ENCODE measurements at places on chromosomes 5 and 9. TPM values are rescaled to one million over a fixed set of nuclear protein-coding genes. Genes with fewer than 3 reads are reported as not detected.

DNA sequence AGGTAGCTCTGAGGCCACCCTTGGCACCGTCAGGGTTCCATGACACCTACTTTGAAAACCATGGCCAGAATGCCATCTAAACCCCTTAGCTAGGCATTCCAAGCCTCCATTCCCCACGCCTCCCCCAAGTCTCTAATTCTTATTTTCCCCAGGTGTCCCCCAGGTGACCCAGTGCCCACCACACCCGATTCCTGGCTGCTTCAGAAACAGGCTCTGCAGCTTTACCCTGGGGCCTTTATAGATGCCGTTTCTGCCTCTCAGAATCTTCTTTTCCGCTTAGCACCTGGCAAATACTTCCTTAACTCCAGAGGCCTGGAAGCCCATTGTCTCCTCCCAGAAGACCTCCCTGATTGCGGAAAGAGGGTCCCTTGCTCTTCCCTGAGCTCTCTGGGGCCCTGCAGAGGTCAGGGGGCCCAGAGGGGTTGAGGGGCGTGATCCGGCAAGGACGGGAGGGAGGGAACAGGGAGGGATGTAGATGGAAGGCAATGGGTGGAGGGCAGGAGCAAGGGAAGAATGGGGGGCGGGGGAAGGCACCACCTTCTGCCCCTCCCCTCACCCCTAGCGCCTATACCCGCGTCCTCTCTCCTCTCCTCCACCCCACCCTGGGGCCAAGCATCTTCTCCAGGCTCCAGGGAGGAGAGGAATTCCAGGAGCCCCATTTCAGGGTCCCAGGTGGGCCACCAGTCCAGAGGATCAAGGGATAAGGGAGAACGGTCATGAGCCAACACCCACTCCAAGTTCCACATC is 12.0 kb upstream of the WDR38 start:
- DNase-seq = no peak

LCN1 gene
- total RNA-seq = not detected

OBP2B gene
- not detected for total RNA-seq

- DNase-seq = no peak
Measured at GRCh38 chr9:112081918-112082729, 93.0 kb downstream of the SUSD1 start.

GRCh38 chr5:73820326-73820725 is 194.3 kb downstream of the ARHGEF28 start:
- no peak for DNase-seq

DNA sequence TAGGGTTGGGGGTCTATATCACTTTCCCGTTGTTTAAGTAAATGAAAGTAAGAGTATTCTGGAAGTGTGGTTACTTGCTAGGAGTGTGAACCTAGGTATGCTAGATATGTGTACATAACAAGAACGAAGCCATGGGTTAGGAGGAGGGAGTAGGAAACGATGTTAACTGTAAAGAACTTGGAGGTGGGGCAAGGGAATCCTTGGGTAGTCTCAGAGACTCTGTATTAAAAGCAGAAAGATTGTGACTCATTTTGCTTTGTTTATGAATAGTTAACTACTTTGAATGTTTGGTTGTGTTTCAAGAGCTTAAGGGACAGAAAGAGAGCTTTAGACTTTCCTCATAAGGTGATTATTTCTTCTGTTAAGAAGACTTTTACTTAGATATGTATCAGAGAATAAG is 59.9 kb downstream of the TMEM252 start:
- no peak for DNase-seq

DNA sequence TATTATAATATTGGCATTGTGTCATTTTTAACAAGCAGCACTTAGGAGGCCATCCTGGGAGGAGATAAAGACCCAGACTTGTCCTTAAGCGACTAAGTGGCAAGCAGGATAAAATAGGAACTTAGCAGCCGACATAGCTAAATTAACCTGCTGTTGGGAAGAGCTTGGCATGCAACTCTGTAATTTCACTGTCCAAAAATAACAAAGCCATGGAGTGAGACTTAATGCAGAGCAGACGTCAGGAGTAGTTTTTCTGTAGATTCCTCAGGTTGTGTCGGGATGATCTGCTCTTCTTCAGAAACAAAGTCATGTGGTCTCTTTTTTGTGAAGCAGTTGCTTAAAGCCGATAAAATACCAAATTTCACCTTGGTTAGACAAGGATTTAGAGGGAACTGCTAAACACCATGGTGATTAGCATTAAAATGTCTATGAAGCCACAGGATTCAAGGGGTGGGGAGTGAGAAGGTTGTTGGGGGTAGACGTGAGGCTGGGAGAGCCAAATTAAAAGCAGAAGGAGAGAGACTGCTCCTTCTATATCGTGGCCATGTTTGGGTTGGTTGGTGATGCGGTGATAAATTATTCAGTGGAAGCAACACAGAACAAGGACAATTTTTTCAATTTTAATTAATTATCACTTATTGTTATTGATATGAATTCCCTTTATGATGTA is 303.0 kb downstream of the CSNK1G3 start:
- no peak for DNase-seq

DNA sequence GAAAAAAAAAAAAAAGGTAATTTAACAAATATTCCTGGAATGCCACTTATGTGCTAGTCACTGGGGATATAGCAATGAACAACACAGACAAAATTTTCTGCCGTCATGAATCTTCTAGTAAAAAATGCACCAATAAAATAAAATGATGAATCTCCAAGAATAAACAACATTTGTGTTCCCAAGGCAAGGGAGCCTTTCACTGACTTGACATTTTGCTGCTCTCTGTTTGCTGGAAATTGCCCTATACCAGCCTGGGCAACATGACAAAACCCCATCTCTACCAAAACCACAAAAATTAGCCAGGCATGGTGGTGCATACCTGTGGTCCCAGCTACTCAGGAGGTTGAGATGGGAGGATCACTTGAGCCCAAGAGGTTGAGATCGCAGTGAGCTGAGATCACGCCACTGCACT is 64.5 kb upstream of the ERBIN start:
- no peak for DNase-seq

RANBP17 gene
- 212 TPM for total RNA-seq

- no peak for DNase-seq
Measured at GRCh38 chr5:142650060-142650459, 35.8 kb downstream of the FGF1 start.

DNA sequence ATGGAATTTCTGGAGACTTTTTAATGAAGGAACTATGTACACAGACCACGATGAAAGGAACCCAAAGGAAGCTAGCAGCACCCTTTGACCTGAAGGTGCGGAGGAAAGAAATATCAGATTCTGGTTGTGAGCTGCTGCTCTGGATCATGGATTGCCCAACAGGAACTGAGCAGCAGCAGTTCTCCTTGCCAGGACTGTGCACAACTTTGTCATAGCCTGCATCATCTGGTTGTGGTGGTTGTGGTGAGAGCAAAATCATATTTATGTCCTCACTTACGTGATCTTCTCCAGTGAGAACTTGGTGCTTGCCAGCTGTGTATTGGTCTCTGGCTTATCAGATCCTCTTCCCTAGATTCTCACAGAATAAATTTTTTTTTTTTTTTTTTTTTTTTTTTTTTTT is 70.7 kb upstream of the LPAR1 start:
- no peak for DNase-seq

LRRC19 gene
- total RNA-seq = not detected

- peak; percentile 76 for DNase-seq
Measured at GRCh38 chr5:143142596-143143435, 260.7 kb downstream of the NR3C1 start.

DNA sequence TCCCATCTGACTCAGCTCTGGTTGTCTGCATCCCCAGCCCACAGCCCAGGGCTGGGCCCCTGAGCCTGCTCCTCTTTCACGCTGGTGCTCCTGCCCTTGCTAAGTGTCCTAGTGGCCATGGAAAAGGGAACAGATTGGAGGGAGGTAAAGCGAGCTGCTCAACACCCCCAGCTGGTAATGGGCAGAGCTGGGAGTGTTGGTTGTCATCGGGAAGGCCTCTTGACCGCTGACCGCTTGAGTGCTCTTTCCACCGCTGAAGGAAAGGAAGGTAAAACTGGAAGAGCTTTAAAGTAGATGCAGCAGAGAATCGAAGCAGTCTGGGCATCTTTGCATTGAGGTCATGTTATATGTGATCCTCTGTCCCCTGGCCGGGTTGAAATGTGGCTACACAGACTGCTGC is 60.2 kb downstream of the CRB2 start:
- DNase-seq = no peak

DNA sequence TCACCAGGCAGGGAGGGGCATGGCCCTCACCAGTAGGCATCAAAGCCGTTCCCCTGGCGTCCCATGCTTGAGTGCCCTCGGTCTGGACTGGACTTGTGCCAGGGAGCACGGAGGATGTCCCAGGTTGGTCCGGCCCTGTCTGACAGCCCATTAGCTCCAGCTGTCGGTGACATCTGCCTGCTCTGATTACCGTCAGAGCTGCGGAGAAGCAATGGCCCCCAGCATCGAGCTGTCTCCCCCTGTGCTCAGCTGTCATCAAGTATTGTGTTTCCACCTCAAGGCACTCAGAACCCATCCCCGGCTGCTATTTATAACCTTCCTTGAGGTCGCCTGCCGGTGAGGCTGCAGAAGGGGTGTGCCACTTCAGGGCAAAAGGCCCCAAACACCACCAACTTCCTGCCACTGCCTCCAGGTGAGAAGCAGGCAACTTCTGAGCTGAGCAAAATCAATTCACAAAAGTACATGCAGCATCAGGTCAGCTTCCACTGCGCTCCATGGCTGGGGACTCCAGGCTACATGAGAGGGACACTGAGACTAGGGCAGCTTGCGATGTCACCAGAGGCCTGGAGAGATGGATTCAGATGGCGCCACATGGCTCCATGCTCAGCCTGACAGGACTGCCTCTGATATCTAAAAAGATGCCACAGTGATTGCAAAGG is 142.7 kb downstream of the C5orf15 start:
- no peak for DNase-seq

GRCh38 chr9:84137968-84138367 is 157.4 kb downstream of the RMI1 start:
- DNase-seq = no peak
